Epithelial cell of proximal tubule (primary cell): ENCODE measurements at places on chromosomes 13 and 19. TPM values are rescaled to one million over a fixed set of nuclear protein-coding genes. Genes with fewer than 3 reads are reported as not detected.

DNA sequence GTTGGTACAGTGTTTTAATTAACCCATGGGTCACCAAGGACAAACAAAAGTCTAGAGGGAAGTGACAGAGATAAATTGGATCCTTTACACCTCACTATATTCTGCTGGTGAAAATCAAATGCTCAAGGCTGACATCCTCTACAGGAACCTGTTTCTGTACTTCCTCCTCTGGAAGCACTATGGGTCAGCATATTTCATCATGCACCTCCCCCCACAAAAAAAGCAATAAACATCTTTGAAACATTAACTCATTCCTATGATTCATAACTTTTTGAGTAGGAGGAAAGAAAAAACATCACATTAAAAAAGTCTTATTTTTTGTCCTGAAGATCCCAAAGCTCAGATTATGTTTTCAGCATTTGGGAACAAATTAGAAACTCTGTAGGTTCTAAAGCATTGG lies 588.3 kb upstream of the SGCG start:
- DNase-seq: no peak

DNA sequence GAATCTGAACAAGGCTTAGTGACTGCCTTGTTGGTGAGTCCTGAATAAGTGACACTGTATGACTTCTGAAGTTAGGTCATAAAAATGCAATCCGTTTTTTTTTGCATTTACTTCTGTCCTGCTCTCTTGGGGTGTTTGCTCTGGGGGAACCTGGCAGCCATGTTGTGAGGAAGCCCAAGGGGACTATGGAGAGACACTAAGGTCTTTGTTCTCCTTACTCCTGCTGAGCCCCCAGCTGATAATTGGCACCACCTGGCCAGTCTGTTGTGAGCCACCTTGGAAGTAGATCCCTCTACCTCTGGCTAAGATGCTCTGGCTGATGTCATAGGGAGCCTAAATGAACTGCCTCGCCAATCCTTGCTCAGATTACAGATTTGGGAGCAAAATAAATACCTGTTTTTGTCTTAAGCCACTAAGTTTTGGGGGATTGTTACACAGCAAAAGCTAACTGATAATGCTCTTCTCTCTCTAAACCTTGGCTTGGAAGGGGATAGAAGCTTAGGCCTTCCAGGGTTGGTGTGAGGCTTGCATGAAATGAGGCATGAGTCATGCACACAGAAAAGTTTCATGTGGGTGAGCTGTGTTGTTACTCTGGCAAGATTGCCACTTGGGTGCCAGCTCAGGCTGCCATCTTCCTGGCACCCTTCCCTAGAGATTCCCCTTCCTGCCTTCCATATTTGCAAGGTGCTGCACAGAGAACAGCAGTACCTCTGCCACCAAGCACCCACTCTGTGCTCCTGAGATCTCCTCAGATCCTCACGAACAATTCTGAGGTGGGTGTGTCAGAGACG lies 10.1 kb downstream of the TUBB4A start:
- DNase-seq: no peak

The KLK10 gene
- total RNA-seq: 2.8 and 10.1 TPM in 2 replicates

DNA sequence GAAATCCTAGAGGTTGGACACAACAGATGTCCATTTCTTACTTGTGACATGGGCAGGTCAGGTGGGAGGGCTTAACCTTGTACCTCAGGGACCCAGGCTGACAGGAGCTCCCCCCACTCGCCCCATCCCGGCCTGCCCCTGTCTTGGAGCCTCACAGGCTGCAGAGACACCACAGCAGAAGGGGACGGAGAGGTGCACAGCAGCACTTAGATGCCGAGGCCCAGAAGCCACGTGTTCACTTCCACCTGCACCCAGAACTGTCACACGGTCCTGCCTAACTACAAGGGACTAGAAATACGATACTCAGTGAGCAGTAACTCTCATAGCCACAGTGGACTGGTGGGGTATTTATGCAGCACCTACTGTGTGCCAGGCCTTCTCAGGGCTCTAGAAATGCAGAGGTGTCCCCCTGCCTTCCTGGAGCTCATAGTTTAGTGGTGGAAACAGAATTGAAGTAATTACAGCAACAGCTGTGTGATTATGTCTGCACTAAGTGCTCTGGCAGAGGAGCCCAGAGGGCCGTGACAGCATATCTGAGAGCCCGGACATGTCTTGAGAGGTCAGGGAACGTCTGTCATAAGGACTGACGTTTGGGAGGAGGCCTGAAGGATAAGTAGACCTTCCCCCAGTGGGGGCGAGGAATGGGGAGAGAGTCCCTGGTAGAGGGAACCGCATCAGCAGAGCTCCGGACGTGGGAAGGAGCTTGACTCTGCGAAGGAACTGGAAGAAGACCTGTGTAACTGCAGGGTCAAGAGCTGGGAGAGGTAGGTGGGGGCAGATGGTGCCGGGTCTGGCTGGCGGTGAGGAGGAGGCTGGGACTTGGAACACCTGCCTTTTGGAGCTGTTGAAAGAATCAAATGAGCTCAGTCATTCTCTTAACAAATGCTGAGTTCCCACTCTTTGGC lies 130.0 kb downstream of the SIPA1L3 start:
- DNase-seq: no peak

GRCh38 chr13:42328672-42329071 lies 56.7 kb downstream of the AKAP11 start:
- no peak for DNase-seq

The C19orf38 gene
- 0.72 TPM in 1 of 2 replicates, not detected in the other for total RNA-seq

The ELL gene
- total RNA-seq: 7.6 and 10.9 TPM in 2 replicates
